ENCODE measurements at places on chromosomes 5 and 9.

GRCh38 chr5:135112008-135112725 is 78.1 kb upstream of the PITX1 start:
- no peak for DNase-seq

GRCh38 chr9:128919402-128920089 is 1.2 kb upstream of the PHYHD1 start:
- no peak for DNase-seq

DNA sequence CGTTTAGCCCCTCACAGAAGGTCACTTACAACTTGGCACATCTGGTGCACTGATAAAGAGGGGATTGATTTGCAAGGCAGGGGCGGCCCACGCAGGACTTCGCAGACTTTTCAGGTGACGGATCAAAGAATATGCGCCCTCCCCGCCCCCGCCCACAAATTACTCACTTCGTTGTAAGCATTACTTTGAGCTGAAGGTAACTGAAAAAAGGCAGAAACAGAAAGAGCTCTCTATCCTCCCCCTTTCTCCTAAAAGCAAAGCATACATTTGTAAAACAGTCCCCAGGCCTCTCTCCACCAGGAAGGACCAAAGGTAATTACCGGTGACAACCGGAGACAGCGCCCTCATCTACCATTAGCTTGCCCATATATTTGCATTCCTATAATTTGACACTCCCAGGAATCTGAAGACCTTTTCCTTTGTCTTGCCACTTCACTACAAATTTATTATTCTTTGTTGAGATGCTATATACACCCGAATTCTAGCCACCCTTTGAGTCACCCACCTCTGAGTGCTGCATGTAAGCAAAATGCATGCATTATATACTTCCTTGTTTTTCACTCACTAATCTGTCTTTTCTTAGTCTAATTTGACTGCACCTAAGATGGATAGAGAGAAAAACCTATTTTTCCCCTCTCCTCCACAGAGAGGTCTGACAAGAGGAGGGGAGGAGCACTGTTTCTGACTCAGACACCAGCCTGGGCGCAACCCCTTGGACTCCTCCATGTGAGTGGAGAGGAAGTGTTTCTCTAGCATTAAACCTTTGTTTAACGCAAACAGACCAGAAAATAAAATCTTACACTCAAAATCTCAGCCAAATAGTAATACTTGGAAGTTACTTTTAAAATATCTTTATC is 74.7 kb upstream of the SPIN1 start:
- DNase-seq, result no peak

DNA sequence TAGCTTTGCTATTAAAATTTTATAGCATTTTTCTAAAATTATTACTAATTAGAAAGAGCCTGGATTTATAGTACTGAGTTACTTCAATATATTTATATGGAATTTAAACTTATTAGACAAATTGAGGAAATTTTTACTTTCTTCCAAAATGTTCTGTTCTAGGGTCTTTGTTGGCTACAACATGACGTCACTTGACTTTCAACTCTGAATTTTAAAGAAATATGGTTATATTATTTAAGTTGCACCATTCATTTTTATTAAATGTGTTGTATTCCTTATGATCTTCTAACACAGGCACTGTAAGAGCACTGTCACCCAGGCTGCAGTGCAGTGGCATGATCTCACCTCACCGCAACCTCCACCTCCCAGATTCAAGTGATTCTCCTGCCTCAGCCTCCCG is 119.4 kb upstream of the CYLC2 start:
- DNase-seq, result no peak

GRCh38 chr9:37918665-37919170 is 14.8 kb upstream of the SLC25A51 start:
- DNase-seq, result no peak
